NCI-H1105 treated with DMSO at 0.1 percent for 48 hours (cell line): ENCODE measurements at places on chromosomes 1 and 21.

DNA sequence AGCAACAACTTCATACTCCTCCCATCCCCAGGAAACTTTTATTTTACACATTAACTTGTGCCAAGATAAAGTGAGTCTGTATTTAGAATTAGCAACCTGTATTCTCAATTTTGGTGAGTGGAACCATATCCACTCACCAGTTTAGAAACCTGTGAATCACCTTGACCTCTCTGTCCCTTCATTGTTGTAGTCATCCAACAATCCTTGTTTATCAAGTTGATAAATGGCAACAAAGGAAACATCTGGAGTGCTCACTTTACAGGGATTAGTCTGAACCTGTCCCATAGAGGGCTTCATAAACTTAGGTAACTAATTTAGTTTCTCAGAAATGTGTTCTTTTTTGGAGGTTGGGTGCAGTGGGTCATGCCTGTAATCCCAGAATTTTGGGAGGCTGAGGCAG, 3.9 kb upstream of the CLSPN start:
- DNase-seq, result no peak

- DNase-seq, result peak; percentile 36
These were observed 24.4 kb upstream of the CLDN14 start for GRCh38 chr21:36504067-36505058.

DNA sequence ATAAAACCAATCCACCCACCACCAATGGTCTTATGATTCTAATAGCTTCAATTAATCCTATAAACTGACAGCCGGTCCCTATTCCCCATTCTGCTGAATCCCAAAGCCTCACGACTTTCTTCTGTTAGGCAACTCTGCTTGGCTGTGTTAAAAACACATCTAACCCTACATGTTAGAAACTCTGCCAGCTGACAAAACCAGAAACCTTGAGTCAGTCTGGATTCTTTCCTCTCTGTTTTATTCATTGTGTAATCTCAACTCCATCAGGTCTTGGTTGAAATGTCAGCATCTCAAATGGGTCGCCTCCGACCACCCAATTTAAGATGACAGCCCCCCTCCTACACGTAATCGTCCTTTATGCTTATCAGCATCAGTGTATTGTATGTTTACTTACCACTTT, 312.1 kb downstream of the DISC1 start:
- DNase-seq, result no peak

GRCh38 chr1:6601923-6602668, 573 bp downstream of the KLHL21 start:
- DNase-seq, result peak; percentile 26

GRCh38 chr1:86965012-86965826, 50.8 kb downstream of the HS2ST1 start:
- peak; percentile 45 for DNase-seq

DNA sequence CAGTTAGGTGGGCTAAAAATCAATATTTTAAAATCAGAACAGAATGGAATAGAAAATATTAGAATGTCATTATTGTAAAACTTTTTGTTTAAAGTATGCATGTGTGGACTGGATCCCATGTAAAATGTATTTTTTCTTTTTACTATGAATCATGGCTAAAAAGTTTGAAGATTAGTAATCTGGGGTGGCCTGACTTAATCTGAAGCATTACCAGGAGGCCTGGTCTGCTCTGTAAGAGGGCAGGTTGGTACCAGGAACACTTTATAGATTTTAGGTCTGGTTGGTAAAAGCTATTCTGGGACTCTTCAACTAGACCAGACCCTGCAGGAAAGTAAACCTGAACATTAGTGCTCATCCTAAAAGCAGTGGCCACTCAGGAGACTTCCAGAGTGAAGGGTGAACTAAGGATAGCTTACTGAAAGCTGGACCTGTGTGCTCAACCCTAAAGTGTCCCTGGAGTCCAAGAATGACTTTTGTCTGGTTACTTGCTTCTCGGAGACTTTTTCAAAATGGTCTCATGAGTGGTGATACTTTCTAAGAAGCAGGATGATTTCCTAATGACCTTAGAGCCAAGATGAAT, 16.5 kb downstream of the RGL1 start:
- no peak for DNase-seq

DNA sequence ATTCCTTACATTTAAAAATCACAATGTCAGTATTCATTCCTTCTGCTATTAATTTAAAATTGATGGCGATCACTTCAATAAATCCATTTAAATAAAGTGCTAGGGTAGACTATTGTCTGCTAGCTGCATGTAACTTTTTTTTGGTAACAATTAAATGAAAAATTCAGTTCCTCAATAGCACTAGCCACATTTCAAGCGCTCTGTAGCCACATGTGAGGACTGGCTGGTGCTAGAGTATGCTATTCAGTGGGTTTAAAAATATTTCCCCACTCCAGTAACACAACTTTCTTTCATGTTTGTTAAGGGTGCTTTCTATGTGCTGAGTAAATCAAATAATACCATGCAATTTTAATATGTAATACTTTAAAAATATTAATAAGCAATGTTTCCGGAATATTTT, 108.2 kb downstream of the LTN1 start:
- DNase-seq, result peak; percentile 33

- no peak for DNase-seq
These were observed 37.2 kb upstream of the AIM2 start for GRCh38 chr1:159113596-159114433.

- peak; percentile 59 for DNase-seq
These were observed 24.2 kb downstream of the SLC5A9 start for GRCh38 chr1:48246727-48247126.

DNA sequence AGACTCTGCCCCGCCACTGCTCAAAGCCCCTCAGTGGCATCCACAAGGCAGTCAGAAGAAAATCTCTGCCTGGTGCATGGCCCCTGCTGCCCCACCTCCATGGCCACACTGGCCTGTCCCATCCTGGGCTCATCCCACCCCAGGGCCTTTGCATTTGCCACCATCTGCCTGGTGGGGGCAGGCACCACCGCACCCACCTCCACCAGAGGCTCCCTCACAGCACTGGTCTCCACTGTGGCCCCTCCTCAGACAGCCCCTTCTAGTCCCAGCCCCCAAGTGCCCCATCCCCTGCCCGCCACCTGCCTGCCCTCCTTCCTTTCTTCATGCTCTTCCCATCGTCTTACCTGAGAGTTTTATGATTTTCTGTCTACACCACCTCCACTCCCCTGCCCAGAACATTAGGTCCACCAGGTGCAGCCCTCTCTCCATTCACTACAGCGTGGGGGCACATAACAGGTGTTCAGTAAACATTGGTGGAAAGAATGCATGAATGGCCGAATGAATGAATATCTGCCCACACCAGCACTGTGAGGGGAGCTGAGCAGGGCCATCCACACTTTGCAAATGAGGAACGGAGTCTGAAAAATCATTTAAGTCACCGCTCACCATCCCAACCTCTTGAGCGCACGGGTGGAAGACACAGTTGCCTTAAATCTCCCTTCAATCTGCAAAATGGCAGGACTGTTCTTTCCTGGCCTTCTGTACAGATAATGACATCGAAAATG, 2.1 kb downstream of the PRDM15 start:
- no peak for DNase-seq

DNA sequence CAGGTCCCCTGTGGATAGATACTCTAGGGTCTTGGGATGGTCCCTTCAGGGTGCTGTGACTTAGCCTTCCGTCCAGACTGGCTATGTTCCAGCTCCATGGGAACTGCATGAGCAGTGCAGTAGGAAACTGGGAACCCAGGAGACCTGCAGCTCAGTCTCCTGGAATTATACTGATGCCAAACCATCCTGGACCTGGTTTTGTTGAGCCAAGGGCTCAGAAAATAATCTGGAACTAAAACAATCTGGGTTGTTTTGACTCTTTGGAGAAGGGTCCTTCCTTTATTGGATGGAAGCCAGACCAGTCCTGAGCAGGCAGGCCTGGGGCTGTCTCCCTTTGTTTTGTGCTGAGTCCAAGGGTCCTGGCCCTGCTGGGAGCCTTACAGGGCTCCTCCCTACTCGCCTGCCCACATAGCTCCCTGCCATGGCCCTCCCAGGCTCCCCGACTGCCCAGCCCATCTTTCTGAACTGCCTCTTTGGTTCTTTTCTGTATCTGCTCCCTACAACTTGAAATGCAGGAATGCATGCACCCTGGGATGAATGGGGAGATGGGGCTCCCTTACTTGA, 1.2 kb downstream of the IPO13 start:
- DNase-seq, result no peak

DNA sequence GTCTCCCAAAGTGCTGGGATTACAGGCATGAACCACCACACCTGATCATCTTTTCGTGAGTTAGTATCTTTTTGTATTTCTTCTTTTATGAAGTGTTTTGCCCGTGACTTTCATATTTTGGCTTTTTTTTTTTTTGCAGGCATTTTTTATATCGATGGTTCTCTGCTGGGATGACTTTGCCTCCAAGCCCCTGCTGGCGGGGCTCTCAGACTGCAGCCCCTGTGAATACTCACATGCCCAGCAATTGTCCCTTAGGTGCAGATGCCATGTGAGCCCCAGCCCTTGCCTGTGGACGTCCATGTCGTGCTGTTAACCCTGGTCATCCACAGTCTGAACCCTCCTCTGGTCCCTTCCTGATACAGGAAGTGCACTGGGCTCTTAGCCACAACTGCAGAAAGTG, 21.7 kb downstream of the CRYAA start:
- DNase-seq, result no peak

GRCh38 chr1:81797701-81798100, 3.0 kb upstream of the ADGRL2 start:
- DNase-seq, result no peak

- no peak for DNase-seq
These were observed 45.4 kb upstream of the IGSF21 start for GRCh38 chr1:18062185-18062584.

GRCh38 chr1:245856944-245857531, 650.0 kb downstream of the SMYD3 start:
- DNase-seq, result no peak

DNA sequence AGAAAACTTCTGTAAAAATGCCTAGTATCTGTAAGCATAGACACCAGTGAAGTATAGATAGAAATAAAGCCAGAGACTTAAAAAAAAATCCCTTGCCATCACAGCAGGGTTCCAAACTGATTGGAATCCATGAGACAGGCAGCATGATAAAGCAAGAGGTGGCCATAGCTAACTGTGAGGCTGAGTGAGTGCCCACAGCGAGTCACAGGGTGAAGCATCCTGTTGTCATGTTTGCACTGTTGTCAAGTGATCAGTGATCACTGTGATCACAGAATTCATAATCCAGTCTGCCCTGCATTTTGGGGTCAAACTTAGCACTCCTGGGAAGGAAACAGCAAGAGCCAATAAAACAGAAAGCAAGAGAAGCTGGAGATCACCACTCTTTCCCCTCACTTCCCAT, 33.3 kb downstream of the LRRC8B start:
- DNase-seq, result no peak

- DNase-seq, result no peak
These were observed 103.4 kb downstream of the VPS13D start for GRCh38 chr1:12333036-12333785.

GRCh38 chr1:51679435-51679834, 62.5 kb downstream of the OSBPL9 start:
- no peak for DNase-seq

DNA sequence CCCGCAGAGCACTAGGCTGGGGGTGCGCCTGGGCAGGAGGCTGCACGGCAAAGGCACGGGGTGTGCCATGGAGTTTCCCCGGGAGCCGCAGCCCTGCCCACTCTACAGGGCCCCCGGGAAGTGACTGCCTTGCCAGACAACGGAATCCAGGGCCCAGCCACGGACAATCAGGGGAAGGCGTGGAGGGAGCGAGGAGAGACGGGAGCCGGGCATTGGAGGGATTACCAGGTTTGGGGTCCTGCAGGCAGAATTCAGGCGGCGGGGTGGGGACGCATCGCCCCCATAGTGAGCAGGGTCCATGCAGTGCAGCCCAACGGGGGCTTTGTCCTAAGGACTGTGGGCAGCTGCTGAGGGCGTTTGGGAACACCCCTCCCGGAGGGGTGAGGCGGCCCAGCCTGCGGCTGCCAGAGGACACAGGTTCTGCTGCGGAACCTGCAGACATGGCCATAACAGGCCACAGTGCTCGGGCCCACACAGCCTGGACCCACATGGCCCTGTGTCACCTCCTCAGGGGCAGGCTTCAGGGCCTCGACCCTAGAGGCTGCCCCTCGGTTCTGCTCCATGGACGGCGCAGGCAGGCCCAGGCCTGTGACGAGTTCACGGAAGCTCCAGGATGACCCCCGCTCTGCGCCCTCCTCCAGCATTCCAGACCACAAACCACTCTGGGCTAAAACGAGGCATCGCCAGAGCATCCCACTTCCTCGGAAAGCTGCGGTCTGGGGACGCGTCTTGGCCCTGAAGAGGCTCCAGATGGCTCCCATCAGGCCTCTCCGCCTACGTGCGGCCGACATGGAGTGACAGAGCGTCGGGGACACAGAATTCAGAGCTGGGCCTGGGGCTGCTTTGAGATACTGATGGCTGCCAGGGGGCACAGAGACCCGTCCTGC, 54.5 kb downstream of the COL6A1 start:
- no peak for DNase-seq

- DNase-seq, result no peak
These were observed 731.6 kb upstream of the ADGRL4 start for GRCh38 chr1:79738101-79738500.

GRCh38 chr1:201013031-201013485, 10.5 kb downstream of the KIF21B start:
- DNase-seq, result no peak

DNA sequence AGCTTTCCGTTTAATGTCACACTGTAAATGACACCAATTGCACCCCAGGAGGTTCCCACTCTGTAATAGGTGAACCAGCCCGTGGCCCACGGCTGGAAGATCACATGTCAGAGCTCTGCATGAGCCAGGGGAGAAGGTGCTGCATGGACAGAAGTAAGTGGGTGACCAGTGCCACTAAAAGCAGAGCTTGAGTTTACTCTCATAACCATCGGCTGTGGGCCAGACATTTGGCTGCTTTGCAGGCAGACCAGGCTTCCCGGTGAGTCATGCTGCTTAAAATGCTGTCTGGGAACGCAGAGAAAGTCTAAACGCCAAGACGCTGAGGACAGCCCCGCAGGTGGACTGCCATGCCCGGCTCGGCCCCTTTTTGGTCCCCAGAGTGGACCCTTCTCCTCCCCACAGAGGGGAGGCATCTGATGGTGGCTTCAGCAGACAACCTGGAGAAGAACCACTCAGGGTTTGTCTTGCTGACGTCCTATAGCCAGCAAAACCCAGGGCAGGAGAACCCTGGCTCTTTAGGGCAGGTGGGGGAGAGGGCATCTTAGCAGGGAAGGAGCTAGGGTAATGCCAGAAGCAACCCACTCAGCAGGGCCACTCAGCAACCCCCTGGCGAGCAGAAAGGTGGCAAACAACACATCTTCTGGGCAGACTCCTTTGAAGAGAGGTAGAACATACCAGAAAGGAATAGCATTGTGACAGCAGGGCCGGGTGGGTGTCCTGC, 7.3 kb downstream of the KIAA2013 start:
- no peak for DNase-seq

GRCh38 chr1:151060657-151061421, 642 bp downstream of the MLLT11 start:
- DNase-seq, result peak; percentile 41

GRCh38 chr1:162110910-162111309, 41.4 kb downstream of the NOS1AP start:
- no peak for DNase-seq

DNA sequence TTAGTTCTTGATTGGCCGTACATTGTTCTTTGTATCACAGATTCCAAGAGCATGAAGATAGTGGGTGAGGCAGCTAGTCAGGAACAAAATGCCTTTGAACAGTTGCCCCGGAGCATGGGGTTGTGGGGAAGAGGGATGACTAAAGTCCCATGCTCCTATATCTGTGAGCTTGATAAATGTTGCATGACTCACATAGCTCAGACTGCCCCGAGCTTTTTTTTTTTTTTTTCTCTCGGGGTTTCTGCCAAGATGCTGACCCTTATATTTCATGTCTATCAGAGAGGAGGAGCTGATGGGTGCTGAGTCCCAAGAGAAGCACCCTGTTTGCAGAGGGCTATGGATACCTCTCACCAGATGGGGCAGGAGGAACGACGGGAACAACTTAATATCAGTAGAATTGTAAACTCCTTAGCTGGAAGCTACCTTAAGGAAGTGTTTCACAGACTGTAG, 40.6 kb downstream of the SRRM1 start:
- DNase-seq, result no peak
